Esophagus mucosa (tissue), 1 donor: ENCODE measurements at places on chromosomes 16 and 17.

GRCh38 chr17:82678265-82678891 lies 20.1 kb downstream of the RAB40B start:
- ATAC-seq = no peak

GRCh38 chr17:76480632-76481031 lies 13.2 kb downstream of the AANAT start:
- no peak for ATAC-seq

- ATAC-seq = peak; percentile 36
Observed at GRCh38 chr17:66190738-66191592, 968 bp downstream of the CEP112 start.

DNA sequence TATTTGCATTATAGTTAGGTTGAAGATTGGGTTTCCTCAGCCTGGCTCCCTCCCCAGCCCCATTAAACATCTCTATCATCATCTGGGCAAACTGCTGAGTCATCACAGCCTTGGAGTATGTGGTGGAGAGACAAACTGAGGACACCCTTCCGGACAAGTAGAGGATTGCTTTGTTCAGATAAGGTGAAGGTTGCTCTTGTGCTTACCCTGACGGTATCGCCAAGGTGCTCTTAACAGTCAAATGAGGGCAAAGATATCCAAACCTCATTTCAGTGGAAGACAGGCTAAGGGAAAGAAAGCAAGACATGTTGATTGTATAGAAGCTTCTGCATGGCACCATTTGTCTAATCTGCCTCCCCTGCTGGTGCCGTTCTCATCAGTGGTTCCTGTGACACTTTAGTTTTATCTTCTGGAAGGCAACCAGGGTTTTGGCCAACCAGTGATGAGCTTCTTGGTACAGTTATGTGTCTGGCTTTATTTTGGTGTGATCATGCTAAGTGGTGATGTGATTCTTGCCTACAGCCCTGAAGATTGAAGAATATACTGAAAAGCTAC lies 56.9 kb upstream of the LGALS9 start:
- no peak for ATAC-seq

DNA sequence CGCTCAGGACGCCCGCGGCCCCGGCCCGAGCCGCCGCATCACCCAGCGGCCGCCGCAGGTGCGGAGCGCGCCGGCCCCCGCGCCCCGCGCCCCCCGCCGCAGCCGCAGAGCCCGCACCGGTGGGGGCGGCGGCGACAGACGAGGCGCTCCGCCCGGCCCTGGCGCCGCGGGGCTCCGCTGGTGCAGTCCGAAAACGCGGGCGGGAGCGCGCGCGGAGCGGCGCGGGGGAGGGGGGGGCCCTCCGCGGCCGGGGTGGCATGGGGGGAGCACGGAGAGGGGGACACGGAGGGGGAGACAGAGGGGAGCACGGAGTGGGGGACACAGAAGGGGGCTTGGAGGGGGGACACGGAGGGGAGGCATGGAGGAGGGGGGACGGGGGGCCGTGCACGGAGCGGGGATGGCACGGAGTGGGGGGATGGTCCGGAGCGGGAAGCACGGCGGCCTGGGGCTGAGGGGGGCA lies at the start of gene AATK:
Gene AATK, minus strand, starts transcription at position 189 of the 460 bp plus-strand sequence. CDS start 229 bp downstream, outside the sequence.
- no peak for ATAC-seq

DNA sequence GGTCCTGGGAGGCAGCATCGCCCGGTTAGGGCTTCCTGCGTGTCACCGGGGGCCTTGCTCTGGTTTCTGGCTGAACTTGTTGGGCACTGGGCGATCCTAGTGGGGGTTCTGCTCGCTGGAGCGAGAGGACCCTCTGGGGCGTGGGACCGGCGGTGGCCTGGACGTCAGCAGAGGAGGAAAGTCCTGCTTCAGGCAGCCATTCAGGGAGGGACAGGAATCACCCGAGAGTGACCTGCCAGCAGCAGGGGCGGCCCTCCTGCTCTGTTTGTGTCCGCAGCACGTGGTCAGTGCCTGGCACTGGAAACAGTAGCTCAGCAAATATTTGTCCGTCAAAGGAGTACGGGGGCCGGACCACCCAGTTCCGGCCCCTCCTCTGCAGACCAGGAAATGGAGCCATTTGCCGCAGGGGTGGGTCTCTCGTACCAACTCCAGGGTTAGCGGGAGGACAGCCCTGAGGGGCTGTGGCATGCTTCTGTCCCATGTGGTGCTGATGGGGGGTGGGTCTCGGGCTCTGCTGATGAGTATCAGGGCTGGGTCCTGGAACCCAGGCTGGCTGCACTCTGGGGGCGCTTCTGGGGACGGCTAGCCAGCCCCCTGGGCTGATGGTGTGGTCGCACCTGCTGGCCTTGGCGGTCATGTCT lies 48.3 kb downstream of the BAIAP2 start:
- no peak for ATAC-seq

DNA sequence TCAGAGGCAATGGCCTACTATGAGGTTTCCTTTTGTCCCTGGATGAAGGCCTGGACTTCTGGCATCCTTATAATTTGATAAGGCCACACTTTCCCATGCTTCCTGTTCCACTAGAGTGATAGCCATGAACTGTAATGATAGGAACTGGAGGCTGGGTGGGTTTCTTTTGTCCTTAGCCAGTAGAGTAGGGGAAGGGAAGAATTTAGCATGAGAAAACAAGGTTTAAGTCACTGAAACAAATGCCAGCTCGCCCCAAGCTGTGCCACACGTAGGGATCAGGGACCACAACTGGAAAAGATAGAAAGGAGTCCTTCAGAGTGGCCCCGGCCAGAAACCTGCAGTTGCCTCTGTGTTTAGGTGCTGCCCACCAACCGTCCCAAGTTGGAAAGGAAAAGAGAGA lies 80.9 kb upstream of the C17orf78 start:
- ATAC-seq = no peak

GRCh38 chr17:74924250-74924948 lies at the start of gene OTOP2:
Gene OTOP2 (plus strand): TSS chr17:74924273. CDS start chr17:74924633, 360 bp downstream.
- no peak for ATAC-seq

- no peak for ATAC-seq
Observed at GRCh38 chr17:36842963-36843558, 94.2 kb upstream of the LHX1 start.

- no peak for ATAC-seq
Observed at GRCh38 chr17:51346218-51346982, 86.1 kb downstream of the UTP18 start.

DNA sequence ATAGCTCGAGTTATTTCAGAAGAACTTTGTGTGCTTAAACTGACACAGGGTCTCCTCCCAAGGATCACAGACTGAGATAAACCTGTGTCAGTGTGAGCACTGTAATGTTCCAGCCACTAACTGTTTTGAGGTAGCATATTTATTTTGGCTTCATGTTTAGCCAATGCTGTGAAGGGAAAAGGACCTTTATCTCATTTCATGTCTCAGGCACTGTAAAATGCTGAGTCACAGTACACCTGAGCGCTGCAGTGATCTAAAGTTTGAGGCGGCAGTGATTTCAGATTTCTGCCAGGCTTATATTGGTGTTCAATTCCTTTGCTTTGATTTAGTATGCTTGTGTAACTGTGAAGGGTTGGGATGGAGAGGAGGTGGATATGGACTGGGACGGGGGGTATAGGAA lies 3.1 kb upstream of the DNAJA2 start:
- no peak for ATAC-seq

GRCh38 chr17:17391668-17392370 lies 85.0 kb upstream of the MED9 start:
- no peak for ATAC-seq

DNA sequence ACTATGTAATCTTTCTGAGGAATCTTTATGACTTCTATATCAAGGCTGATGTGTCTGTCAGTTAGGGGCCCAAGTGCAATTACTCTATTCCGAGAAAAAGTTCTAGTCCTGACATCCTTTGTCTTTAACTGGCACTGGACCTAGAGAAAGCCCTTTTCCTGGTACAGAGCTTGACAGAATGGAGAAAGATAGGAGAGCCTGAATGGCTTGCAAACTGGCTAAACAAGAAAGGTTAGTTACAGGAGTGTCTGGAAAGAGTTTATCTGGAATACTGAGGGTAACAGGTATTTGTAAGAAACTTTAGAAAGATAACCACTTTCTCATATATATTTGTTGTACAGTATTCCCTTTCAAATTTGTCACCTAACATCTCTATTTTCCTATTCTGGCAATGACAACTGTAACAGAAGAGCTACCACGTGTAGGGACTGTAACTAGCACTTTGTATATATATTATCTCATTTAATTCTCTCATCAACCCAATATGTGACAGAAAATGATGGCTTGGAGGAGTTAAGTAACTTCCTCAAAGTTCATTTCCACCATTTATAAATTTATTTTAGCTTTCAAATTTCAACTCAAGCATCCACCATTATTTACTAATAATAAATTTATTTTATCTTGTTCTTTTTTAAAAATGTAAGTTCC lies 97.4 kb upstream of the C17orf78 start:
- ATAC-seq = no peak

DNA sequence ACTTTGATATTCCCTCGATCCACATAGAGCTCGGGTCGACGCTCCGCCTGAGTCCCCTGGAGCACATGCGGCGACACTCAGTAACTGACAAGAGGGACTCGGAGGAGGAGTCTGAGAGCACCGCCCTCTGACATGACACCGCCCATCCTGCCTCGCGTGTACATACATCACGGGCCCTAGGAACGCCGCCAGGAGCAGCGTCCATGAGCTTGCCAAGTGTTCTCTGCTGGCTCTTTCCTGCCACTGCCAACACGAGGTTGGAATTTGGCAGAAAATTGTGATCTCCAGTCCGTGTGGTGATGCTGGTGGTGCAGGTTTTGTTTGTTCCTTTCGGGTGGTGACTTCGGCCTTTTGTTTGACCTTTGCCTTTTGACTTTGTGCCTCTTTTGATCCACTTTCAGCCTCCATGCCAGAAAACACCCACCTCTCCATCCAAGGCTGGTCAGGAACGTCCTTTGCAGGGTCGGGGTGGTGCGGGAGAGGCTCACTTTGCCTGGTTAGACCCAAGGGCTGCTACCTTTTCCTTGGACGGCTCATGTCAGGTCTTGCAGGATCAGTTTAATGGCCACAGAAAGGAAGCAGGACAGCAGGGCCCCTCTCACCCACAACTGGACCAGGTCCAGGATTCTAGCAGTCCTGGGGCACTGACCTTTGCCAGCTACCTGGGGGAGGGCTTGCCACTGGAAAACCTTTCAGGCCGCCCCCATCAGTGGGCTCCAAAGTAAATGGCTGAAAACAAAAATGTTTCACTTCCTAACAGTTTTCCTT lies 27.6 kb downstream of the ELAC2 start:
- no peak for ATAC-seq

DNA sequence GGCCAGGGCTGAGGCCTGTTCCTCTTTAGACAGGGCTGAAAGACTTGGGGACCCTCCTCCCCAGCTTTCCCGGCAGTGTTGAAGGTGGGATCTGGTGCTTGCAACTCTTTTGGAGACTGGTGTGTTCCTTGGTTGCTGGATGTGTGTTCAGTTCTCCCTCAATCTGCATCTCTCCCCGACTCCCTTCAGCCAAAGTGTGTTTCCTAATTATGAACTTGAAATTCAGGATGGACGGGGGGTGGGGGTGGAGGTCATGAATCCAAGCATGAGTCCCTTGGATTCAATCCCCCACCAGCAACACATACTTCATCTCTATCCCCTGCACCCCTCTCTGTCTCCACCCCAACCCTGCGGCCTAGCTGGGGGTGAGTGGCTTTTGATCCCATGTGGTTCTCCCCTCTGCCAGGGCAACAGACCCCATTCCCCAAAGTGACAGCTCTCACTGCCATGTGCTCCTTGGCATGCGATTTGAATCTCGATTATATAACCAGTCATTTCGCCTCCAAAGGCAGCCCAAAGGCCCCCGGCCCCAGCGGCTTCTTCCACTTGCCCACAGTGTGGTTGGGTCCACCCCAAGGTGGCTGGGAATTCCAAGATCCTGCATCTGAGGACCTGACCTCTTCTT lies 1.3 kb downstream of the ARHGAP23 start:
- no peak for ATAC-seq

- ATAC-seq = no peak
Observed at GRCh38 chr16:11139326-11140097, 116.5 kb downstream of the SOCS1 start.

DNA sequence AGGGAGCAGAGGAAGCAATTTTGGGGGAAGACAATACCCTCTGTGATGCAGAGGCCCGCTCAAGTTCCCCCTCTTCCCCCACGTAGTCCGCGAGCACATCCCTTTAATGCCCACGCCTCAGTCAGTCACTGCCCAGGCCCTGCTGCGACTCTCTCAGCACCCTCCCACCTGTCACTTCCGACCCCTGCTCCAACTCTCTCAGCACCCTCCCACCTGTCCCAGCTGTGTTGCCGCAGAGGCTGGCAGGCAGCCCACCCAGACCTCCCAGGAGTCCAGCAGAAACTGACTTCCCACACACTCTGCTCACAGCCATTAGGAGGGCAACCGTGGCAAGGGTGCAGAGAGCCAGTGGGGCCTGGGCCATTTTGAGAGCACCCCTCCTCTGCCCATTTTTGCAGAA lies 92.7 kb downstream of the WSCD1 start:
- no peak for ATAC-seq

GRCh38 chr16:84508502-84508901 lies 4.0 kb upstream of the MEAK7 start:
- no peak for ATAC-seq

GRCh38 chr16:55282441-55282840 lies 41.6 kb upstream of the IRX6 start:
- no peak for ATAC-seq

DNA sequence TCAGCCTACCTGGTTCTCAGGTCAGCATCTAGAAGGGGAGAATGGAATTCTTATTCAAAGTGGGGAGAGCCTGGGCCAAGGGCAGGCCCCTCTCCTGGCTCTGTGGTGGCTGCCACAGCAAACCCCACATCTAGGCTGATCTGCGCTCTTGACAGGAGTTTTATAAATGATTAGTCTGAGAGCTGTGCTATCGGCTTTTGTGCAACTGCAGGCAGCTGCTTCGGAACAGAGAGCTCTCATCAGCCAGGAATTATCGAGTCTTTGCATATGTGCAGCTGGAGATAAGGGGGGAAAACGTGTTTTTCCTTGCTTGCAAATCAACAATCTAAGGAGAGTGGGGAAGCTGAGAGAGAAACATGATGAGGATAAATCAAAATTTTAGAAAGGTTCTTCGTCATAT lies 91.7 kb downstream of the HS3ST3A1 start:
- ATAC-seq = no peak

- no peak for ATAC-seq
Observed at GRCh38 chr16:53895433-53895832, 191.5 kb downstream of the FTO start.

- no peak for ATAC-seq
Observed at GRCh38 chr16:29154088-29154487, 169.2 kb downstream of the LAT start.

- no peak for ATAC-seq
Observed at GRCh38 chr16:23156946-23157460, 7.8 kb upstream of the USP31 start.

DNA sequence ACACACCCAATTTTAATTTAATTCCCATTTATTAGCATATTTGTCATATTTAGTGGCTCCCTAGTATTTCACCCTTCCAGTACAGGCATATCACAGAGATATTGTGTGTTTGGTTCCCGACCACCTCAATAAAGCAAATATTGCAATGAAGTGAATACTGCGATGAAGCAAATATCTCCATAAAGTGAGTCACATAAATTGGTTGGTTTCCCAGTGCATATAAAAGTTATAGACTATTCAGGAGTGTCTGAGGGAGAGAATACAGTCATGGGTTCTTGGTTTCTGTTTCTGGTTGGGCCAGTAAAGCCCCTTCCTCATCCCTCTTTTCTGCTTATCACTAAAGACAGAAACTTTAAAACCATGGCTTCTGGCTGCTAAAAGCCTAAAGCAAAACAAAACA lies 295.4 kb upstream of the AXIN2 start:
- ATAC-seq = no peak

- peak; percentile 49 for ATAC-seq
Observed at GRCh38 chr16:71524566-71525553, 1.4 kb upstream of the CHST4 start.
